ENCODE measurements at places on chromosomes 12 and 14.

GRCh38 chr14:63032076-63032475 lies 13.2 kb downstream of the KCNH5 start:
- no peak for DNase-seq

GRCh38 chr12:93536111-93536765 lies 36.2 kb upstream of the SOCS2 start:
- no peak for DNase-seq

- DNase-seq, result no peak
Measured at GRCh38 chr14:37585971-37586796, 8.9 kb downstream of the FOXA1 start.

GRCh38 chr14:82447586-82447985 lies 913.9 kb upstream of the SEL1L start:
- DNase-seq, result no peak

DNA sequence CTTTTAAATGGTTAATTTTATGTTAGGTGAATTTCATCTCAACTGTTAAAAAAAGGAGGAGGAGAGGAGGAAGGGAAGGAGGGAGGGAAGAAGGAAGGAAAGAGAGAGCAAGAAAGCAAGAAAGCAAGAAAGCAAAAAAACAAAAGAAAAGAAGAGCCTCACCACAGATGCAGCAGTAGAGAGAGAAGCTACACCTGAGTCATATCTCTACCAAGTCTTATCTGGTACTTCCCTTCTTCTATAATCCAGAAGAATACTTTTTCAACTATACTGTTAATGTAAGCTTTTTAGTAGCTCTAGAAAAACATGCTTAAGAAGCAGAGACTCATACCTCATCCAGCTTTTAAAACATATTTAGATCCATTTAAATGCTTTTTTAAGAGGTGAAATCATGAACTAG lies 5.6 kb upstream of the IL26 start:
- DNase-seq, result no peak

DNA sequence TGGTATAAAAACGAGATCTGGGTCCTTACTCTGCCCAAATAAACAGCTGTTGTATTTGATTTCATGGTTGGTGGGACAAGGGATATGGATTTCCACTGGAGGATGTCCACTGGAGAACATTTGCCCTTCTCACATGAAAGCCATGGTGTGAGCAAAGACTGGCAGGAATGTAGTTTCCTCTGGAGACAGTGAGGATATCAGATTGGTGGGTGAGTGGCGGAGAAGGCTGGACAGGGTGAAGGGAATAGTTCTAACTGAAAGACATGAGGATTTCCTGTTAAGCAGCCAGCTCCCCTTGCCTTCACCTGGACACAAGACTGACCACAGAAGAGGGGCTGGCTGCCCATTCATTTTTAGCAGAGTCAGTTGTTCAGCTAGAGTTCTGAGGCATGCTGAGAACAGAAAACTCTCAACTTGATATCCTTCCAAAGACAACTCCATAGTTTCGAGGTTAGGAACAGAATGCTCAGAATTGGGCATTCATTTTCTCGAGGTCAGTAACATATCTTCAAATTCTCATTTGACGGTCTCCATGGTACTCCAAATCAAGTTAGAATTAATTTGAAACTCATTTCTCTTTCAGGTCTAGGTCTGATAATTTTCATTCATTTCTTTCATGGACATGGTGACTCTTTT lies 365.7 kb downstream of the LRIG3 start:
- no peak for DNase-seq

DNA sequence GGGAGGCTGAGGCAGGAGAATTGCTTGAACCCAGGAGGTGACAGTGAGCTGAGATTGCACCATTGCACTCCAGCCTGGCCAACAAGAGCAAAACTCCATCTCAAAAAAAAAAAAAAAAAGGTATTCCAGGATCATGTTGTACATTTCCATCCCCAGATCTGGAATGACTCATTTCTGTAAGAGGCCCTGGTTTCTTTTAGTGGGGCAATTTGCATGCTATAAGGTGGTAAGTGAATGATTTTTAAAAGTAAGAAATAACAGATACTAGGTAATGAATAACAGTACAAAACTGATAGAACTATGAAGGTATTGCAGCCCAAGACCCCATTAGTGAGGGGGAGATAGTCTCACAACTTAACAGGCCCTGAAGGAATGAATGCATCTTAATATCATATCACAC lies 17.7 kb upstream of the ADCK1 start:
- no peak for DNase-seq

- DNase-seq, result peak; percentile 40
Measured at GRCh38 chr14:91387169-91387835, 30.3 kb downstream of the CCDC88C start.

DNA sequence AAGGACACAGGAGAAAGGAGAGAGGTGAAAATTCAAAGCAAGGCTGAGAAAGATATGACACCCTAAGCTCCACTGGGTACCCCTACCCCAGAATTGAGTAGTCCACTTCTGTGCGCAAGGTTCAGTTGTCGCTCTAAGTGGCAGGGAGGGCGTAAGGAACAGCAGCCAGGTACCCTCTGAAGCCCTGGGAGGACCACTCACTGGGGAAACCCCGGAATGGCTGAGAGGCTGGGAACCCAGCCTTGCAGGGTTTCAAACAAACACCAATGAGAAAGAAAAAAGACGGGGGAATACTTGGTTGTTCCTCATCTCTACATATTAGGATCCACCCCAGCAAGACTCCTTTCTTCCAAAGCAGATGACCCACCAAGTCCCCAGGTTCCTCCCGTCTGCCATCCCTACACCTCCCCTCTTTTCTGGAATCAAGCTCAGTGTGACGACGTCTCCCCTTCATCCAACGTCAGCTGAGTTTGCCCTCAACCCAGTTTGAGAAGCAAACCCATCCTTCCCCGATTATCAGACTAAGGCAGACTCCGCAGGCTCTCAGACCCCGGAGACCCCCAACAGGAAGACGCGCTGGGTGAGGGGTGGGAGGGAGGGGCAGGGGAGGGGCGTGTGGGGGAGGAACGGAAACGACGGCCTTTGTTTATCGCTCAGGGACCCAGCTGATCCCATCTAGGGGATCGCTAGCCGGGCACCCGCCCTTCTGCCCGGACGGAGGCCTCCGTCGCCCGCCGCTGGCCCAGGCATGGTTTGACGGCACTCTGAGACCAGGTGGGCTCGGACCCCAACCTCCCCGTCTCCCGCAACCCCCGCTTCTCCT lies 795 bp downstream of the LMBR1L start:
- DNase-seq, result no peak

DNA sequence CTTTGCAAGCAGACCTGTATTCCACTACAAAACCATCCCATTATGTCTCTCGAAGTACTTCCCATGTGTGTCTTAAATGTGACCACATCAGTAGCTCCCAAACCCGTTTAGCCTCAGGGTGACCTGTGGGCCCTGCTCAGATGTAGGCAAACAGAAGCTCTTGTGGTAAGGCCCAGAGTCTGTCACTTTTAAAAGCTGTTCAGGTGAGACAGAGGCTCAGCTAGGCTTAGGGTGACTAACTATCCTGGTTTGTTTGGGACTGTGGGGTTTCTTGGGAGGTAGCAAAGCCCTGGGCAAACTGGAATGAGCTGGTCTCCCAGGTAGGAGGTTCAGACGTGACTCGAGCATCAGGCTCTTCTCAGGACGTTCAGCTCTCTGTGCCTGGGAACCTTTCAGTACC lies 64.5 kb upstream of the VASH1 start:
- DNase-seq, result no peak

- DNase-seq, result no peak
Measured at GRCh38 chr12:14613718-14614117, 46.0 kb upstream of the PLBD1 start.

- DNase-seq, result no peak
Measured at GRCh38 chr14:32012062-32012461, 65.0 kb upstream of the ARHGAP5 start.

DNA sequence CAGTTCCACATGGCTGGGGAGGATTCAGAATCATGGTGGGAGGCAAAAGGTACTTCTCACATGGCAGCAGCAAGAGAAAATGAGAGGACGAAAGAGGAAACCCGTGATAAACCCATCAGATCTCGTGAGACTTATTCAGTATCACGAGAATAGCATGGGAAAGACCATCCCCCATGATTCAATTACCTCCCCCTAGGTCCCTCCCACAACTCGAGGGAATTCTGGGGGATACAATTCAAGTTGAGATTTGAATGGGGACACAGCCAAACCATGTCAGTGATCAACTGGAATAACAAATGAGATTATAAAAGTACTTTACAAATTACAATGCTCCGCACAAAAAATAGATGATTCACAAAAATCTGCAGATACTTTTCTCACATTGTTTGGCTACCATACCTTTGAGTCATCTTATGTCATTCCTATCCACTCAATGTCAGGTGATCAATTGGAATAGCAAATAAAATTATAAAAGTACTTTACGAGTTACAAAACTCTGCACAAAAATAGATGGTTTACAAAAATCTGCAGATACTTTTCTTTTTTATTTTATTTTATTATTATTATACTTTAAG lies 338.9 kb downstream of the C12orf50 start:
- no peak for DNase-seq

DNA sequence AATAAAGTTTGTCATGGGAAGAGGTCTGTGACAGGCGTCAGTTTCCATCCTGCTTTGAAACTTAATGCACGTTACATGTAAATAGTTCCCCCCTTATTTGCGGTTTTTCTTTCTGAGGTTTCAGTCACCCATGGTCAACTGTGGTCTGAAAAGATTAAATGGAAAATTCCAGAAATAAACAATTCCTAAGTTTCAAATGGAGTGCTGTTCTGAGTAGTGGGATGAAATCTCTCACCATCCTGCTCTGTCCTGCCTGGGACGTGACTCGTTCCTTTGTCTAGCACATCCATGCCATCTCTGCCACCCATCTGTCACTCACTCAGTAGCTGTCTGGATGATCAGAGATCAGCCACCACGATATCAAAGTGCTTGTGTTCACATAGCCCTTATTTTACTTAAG lies 51.3 kb upstream of the DICER1 start:
- DNase-seq, result no peak

DNA sequence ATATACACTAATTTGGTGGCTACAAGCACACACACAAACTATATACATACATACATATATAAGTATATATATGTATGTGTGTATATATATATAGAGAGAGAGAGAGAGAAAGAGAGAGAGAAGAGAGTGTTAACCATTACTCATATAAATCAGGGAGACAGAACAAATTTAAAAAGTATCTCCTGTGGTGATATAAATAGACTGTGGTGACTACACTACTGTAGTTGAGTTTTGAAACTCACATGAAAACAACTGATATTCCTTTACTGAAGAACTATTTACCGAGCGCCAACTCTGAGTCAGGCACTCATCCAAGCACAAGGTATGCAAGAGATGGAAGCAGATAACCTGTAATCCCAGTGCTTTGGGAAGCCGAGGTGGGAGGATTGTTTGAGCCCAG lies 67.3 kb upstream of the ANO6 start:
- DNase-seq, result no peak

- DNase-seq, result peak; percentile 13
Measured at GRCh38 chr12:14618983-14619382, 51.3 kb upstream of the PLBD1 start.

GRCh38 chr12:130973109-130973508 lies 19.4 kb downstream of the ADGRD1 start:
- no peak for DNase-seq

- DNase-seq, result peak; percentile 31
Measured at GRCh38 chr12:103955811-103956508, 9.7 kb upstream of the TDG start.

- DNase-seq, result no peak
Measured at GRCh38 chr12:127205781-127206555, 1061.0 kb upstream of the TMEM132C start.

DNA sequence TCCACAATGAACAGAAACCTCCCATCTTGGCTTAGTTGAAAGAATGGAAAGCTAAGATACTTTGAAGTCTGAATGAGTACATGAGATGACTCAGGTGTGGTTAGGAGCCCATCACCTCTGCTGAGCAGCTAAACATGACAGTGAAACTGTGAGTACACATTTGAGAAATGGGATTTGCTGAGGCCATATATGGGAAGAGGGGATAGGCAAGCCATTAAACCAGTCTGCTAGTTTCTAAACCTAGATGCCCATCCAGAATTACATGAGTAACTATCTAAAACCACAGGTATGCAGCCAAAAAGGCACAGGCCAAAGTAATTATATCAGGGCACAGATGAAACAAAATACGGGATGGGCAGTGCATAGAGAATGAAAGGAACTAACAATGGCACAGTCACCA lies 41.2 kb downstream of the NKX2-1 start:
- DNase-seq, result no peak

DNA sequence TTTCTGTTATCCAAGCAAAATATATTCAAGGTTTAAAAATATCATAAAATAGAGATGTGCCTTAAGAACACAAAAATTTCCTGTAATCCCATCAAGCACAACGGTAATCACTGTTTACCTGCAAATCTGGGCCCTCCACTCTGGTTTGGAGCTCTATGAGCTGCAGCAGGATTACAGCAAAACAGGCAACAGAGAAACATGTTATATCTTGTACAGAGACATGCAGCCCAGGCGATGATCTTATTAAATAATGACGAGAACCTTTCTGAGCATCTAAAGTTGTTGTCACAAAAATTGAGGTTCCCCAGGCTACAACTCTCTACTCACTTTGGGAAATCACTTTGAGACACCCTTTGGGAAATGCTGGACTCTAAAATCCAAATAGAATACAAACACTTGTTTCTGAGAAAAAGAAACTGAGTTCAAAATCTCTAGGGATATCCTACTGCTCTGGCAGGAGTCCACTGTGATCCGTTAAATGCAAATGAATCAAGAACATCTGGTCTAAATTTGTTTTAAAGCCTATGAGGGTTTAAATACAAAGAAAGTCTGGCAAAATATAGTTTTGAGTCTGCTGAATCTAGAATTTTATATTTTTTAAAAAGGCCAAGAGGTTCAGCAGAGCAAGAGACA lies 36.3 kb downstream of the STON2 start:
- peak; percentile 58 for DNase-seq

- no peak for DNase-seq
Measured at GRCh38 chr12:65860600-65860999, 36.3 kb downstream of the HMGA2 start.

DNA sequence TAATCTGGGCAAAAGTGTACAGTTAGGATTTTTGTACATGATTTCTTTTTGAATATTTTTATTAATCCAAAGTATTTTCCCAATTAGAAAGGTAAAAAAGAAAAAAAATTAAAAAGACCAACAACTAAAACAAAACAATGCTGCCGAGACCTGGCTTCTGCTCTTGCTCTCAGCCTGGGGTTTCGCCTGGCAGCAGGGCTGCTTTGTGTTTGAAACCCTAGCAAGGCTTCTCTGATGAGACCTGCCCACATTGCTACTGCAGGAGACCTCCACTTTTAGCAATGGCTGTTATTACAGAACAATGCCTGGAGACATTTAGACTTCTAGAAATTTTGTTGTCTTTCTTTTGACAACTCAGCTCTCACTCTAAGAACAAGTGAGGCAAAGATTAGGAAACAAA lies 1153.0 kb upstream of the TMEM132C start:
- no peak for DNase-seq

GRCh38 chr12:59936534-59936933 lies 340.7 kb downstream of the SLC16A7 start:
- DNase-seq, result no peak

DNA sequence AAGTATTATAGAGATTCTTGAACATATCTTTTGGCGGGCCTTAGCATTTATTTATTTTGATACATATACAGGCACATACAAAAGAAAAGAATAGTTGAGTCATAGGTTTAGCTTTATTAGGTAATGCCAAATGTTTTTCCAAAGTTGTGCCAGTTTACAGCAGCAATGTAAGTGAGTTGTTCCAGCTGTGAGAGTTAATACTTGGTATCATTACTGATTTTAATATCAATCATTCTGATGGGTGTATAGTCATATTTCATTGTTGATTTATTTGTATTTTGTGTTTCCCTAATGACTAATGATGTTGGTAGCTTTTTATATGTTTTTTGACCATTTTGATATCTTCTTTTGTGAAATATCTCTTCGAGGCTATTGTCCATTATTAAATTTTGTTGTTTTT lies 122.4 kb downstream of the MIPOL1 start:
- DNase-seq, result no peak
